ENCODE measurements at places on chromosomes 2 and 18.
A peak's percentile ranks its signal among the peaks of the same experiment; 100 is the strongest.

GRCh38 chr2:197777823-197778407 is 7.2 kb downstream of the BOLL start:
- DNase-seq = peak; percentile 39

DNA sequence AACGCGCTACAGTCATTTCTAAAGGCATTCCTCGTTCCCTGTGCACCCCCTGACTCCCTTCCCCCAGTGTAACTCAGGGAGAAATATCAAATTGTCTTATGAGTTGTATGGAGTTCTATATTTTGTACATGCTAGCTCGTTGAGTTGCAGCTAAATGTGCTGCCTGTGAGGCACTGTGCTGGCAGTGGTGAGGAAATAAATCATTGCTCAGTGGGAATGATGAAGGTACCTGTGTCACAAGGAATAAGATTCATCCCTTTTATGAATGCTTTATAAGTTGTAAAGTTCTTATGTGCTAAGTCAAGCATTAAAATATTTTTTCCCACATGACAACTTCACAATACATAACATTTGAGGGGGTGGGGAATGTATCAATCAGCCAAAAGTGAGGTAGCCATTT is 939.6 kb upstream of the CRIM1 start:
- DNase-seq = no peak

DNA sequence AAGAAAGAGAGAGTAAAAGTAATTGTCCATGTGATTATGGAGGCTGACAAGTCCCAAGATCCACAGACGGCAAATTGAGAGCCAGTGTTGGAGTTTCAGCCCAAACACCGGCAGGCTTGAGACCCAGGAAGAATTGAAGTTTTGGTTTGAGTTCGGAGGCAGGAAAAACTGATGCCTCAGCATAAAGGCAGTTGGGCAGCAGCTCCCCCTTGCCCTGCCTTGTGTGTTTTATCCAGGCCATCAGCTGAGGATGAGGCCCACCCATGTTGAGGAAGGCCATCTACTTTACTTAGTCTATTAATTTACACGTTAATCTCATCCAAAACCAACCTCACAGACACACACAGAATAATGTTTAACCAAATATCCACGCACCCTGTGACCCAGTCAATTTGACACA is 64.6 kb upstream of the SERPINE2 start:
- no peak for DNase-seq

GRCh38 chr18:33116376-33116775 is 324.1 kb downstream of the CCDC178 start:
- DNase-seq = no peak
